Activated T-helper 1 cell treated with anti-CD3 and anti-CD28 coated beads, Interleukin-2, amount 50 U/mL, for 16 hours (primary cell): ENCODE measurements at places on chromosomes 1 and 21.

DNA sequence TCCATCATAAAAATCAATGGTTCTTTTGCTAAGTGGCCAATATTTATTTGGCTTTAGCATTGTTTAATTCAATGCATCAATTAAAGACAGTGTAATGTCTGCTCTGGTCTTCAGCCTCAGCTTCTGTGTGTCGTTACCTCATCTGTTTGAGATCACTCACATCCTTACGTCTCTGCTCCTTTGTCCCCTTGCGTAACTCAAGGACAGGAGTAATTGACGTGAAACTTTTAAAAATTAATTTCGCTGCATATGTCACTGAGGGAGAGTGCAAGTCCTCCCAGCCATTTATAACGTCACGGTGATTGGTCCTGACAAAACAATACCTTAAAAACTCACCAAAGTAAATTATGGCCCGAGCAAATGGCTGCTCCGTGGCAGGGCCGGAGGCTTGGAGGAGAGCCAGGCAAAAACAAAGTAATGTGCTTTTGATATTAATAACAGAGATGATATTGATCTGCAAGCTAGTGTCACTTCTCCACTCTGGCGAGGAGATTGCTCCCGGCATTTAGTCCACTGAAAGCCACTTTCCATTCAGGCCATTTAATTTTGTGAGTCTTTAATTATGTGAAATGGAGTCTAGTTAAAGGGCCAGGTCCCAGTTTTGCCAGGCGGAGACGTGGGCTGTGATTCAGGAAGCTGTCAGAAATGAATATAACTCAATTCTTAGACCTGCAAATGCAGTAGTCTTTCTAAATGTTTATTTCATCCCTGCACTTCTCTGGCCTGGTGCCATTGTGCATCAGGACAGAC lies 150.9 kb upstream of the POU3F1 start:
- no peak for DNase-seq

DNA sequence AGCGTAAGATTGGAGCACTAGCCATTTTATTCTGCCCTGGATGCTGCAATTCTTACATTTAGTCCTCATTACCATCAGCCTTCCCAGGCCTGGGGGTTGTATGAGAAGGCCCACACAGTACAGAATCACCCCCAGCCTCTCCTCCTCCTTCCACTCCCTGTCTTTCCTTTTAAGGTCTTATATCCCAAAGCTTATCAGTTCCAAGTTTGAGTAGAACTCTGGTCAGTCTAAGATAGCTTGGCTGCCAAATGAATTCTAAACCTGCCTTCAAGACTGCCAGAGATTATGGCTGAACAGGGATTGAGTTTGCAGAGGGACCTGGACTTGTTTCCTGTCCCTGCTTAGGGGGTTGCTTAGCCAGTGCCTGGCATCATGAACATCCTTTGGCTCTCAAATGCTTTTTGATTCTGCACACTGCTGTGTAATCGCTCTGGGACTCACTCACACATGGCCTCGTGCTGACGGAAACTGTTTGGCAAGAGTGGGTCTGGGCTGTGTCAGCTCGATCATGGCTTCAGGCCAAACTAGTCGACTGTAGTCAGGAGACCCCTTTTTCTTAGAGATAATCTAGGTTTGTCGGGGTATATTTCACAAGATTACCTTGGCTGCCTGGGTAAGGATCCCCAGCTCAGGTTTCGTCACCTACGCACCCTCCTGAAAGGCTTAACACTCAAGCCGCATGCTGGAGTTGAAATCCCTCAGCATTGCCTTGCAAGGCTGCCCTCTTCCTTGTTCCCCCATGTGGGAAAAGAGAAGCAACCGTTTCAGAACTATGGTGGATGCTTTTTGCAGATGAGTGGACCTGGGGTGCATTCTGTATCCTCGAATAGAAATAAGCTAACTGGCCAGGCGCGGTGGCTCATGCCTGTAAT lies 252.6 kb downstream of the NFIA start:
- DNase-seq: no peak

- no peak for DNase-seq
These were observed 47.5 kb downstream of the ROR1 start for GRCh38 chr1:63821091-63822005.

DNA sequence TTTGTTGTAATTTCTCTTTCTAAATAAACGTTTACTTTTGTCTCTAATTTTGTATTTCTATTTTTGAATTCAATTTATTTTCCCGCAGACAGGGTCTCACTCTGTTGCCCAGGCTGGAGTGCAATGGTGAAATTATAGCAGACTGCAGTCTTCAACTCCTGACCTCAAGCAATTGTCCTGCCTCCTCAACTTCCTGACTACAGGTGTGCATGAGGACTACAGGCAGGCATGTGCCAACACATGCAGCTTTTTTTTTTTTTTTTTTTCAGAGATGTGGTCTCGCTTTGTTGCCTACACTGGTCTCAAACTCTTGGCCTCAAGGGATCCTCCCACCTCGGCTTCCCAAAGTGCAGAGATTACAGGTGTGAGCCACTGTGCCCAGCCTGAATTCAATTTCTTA lies 36.7 kb upstream of the IL20 start:
- DNase-seq: no peak

DNA sequence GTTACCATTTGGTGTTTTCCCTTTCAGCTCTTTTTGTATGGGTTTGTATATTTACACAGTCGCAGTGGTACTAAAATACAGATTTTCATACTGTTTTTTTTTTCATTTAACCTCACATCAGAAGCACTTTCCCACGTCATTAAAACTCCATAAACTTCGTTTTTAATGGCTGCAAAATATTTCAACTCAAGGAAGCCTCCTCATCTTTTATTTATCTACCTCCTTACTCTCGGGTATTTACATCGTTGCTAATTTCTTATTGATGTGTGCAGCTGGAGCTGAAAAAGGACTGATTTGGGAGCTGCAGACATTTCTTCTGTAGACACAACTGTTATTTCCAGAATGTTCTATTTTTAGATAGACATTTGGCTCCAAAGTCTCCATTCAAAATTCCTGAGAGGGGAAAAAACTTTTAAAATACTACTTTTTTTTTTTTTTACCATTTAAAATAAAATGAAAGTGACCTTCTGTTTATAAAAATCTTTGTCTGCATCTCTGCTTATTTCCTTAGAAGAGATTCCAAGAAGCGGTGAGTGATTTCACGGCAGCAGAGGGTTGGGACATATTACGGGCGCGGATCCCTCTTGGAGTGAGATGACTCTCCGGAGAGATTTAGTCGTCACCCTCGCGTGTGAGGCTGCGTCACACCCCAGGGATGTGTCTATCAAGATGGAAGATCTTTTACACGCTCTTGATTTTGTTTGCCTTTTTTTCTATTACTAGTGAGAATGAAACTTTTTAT lies 10.1 kb downstream of the RUNX3 start:
- no peak for DNase-seq

- DNase-seq: no peak
These were observed 23.9 kb upstream of the KCTD3 start for GRCh38 chr1:215543191-215543606.

GRCh38 chr1:6982443-6982842 lies 197.2 kb downstream of the CAMTA1 start:
- no peak for DNase-seq

DNA sequence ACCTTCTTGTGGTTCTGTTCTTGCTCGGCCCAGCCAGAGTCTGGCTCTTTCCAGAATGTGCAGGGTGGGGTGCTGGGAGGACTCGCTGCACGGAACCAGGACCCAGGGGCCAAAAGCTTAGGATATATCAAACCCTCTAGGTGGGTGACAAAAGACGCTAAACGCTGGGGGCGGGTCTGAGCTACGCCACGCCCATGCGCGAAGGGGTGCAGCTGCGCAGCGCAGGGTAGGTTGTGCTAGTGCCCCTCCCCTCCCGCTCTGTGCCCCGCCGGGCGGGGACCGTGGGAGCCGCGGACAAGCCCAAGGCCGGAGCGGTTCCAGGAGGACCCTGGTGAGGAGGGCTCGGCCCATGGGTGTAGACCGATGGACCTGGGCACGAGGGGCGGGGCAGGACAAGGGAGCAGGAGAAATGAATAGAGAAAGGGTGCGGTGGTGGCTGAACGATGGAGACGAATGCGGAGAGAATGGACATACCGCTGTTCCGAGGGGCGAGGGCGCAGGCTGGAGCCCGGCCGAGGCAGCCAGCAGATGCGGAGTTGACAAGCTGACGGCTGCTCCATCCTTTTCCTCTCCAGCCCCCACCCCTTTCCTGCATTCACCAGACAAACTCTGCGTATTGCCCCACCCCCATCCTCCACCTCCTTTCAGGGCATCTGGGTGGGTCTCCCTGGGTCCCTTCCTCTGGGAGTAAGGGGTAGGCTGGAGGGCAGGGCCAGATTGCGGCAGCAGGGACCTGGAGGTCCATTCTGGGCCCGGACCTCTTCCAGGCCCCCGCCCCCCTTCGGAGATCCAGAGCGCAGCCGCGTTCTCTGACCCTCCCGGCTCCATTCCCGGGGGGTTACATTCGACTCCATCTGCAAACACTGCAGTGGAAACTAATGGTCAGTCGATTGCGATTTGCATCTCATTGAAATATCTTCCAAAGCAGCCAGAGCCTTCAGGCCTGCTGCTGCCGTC lies at the start of gene RUSC1:
Gene RUSC1 (plus strand): TSS at position 234 of the 957 bp plus-strand sequence. CDS start 880 bp downstream, outside the sequence.
- DNase-seq: peak; percentile 53

GRCh38 chr1:212504171-212504803 lies 71.6 kb downstream of the NENF start:
- no peak for DNase-seq

- no peak for DNase-seq
These were observed 54.2 kb upstream of the SLC44A3 start for GRCh38 chr1:94765958-94766357.

- no peak for DNase-seq
These were observed 12.2 kb upstream of the CD34 start for GRCh38 chr1:207923121-207923520.

DNA sequence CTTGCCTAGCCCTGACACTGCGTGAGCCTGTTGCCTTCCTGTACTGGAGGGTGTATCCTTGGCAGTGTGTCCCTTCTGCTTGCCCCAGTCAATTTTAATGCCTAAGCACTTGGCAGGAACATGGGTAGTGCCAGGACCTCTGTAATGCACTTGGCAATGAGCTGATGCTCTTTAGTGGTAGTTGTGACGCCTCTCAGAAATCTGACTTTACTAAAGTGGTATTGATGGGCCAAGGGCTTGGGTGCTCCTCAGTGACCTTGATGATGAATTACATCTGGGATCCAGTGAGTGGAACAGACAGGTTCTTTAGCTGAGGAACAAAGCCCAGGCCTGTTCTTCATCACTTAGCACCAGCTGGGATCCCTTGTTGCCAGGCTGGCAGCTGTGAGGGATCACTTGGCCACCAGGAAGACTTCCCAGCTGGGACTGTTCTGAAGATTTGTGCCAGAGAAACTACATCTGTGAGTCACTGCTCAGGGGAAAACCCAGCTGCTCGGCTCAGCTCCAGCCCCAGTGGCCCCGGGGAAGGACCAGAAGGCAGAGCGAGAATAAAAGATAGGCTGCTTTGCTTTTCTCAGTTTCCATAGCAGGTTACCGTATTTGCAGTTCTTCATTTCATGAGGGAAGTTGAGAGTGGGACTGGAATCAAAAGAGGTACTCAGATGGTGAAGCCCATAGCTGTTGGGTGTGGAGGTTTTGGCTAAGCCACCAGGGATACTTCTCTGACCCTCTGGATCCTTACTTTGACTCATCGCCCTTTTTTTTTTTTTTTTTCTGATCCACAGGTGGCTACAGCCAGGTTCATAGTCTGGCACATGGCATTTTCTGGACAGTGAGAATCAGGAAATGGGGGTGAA lies 28.5 kb upstream of the KCNA2 start:
- no peak for DNase-seq
